ENCODE measurements at places on chromosomes 7 and 10.
A peak's percentile ranks its signal among the peaks of the same experiment; 100 is the strongest.

DNA sequence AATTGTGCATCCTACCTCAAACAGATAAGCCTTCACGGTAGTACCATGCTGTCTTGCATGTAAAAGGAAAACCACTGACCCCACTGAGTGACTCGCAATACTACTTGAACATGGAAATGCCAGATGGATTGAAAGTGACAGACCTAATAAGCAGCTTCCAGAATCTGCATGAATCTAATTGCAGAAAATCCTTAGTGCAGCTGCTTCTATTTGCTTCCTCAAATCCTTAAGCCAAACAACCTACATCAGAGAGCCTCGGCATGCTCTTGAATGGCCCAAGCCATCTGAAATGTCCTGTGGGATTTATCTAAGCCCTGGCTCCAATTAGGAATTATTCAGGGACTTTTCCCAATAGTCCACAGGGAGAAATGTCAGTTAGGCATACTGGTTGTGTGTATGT is 509.5 kb upstream of the CELF2 start:
- no peak for DNase-seq

DNA sequence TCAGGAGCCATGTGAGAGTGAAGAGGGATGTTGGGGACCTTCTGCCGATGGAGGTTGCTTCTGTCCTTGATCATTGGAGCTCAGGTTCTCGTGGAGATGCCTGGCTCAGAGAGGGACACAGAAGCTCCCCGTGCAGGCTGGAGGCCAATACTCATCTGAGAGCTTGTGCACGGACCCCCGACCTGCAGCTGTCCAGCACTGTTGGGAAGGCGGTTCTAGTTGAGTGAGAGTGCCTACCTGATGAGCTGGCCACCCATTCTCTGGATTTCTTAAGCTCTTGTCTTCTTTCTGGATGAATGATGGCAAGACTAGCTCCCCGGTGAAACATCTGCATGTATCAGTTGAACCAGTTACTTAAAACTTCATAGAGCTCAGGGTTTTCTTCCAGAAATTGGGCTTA is 247.6 kb upstream of the MKI67 start:
- no peak for DNase-seq

GRCh38 chr7:159091480-159092475 is 52.9 kb downstream of the VIPR2 start:
- no peak for DNase-seq

- no peak for DNase-seq
Measured at GRCh38 chr10:24439935-24440334, 231.0 kb downstream of the KIAA1217 start.

DNA sequence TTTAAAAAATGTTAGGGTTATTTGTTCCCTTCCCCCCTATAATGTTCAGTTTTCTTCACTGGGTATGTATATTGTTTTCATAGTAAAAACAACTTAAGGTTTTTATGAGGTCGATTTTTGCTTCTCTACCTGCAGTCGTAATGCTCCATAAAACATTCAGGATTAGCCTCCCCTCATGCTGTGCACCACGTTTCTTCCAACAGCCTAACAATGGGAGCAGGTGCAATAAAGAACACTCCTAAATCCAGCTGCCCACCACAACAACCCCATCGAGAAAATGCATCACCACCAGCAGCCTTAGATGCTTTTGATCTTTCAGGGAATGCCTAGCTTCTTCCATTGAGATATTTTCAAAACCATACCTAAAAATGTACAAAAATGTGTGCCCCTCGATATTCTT is 111.1 kb downstream of the ADAM12 start:
- no peak for DNase-seq

- no peak for DNase-seq
Measured at GRCh38 chr7:36814311-36814710, 90.0 kb upstream of the AOAH start.

- DNase-seq, result peak; percentile 13
Measured at GRCh38 chr7:157139810-157140510, 1.2 kb downstream of the UBE3C start.

DNA sequence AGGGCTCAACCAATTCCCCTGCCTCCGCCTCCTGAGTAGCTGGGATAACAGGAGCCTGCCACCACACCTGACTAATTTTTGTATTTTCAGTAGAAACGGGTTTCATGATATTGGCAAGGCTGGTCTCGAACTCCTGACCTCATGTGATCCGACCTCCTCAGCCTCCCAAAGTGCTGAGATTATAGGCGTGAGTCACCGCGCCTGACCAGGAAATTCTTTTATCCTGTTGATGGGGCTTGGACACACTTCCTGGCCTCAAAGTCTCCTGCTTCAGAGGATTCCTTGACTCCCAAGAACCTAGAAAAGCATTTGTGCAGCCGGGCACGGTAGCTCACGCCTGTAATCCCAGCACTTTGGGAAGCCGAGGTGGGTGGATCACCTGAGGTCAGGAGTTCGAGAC is 16.2 kb downstream of the ZNF425 start:
- DNase-seq, result no peak

- no peak for DNase-seq
Measured at GRCh38 chr7:157662110-157662791, 325.4 kb downstream of the DNAJB6 start.

- no peak for DNase-seq
Measured at GRCh38 chr7:44124822-44125202, 1.5 kb upstream of the POLD2 start.

DNA sequence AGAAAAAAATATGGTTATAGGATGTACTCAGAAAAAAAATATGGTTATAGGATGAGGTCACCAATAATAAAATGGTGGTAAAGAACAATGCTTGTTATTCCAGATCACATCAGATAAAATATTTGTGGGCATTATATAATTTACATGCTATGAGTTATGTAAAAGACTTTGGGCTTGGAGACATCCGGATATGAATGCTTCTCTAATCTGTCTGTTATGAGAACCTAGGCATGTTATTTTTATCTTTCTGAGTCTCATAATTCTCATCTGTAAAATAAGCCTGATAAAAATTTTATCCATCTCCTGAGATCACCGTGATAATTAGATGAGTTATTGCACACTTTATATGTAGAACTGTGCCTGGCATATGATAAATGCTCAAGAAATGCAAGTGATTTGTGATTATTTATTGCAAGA is 37.8 kb downstream of the DKK1 start:
- peak; percentile 93 for DNase-seq

GRCh38 chr7:76397409-76398183 is 11.9 kb downstream of the SSC4D start:
- DNase-seq, result peak; percentile 42

DNA sequence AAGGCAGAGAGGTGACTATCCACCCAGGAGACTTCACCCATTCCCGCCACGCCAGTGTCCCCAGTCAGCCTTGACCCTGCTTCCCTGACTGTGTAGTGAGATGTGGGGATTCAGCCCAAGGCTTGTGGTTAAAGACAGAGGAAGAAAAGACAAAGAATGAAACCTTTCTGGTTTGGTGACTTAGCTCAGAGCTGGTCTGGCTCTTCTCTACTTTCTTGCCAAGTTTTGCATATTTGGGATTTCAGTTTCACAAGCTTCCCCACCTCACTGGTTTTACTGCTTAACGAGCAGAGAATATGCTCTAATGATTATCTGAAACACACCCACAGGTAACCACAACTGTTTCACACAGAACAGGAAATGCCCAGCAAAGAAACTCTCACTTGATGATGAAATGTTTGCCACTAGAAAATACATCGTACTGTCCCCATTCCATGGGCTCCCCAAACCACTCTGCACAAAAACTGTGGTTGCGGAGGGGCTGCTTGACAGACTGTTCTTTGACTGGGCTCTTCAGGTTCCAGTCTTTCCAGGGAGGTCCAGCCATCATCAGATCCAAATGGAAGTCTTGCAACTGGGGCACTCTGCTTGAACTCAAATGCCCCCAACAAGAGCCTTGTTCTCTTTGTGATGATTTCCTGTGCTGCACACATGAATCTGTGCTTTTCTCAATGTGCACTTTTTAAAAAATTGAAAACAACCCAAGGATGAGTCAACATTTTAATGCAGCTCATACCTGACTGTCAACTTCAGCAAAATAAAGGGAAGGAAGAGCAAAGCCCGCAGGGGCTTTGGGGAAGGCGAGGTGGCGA is 95.5 kb downstream of the CTBP2 start:
- DNase-seq, result peak; percentile 34

DNA sequence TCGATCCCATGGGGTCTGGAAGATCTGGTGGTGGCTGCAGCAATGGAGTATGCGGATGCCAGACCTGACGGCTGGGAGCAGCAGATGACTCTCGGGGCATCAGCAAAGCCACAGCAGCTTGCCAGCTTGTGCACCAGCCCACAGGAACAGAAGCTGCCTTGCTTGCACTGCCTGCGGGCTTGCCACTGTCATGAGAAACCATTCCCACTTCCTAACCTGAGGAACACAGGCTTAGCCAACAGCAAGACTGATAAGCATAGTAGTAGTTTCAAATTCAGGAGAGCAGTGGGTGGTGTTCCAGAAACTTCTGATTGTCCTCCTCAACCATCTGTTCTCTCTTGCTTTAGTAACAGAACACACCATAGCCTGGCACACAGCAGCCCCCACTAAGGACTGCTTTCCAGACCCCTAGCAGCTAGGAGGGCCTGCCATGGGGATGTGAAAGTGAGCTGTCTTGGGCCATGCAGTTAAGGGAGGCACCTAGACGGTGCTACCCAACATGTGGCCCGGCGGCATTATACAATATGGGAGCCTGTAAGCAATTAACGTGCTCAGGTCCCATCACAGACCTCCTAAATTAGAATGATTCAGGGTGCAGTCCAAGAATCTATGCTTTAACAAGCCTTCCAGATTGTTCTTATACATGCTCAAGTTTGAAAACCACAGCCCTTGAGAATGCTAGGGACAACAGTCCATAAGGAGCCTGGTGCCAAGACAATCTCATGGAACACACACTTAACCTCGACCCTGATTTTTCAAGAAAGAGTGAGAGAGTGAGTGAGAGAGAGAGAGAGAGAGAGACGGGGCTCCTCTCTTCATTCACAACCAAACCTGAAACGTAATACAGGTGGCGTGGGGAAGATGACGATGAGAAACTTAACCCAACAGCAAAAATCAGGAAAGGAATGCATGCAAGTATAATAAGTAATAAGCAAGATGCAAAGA is 7.1 kb downstream of the ANXA11 start:
- no peak for DNase-seq

- DNase-seq, result peak; percentile 83
Measured at GRCh38 chr10:102072673-102073527, 7.8 kb downstream of the HPS6 start.

- no peak for DNase-seq
Measured at GRCh38 chr7:109939207-109939606, 1151.7 kb upstream of the LRRN3 start.

GRCh38 chr10:30818010-30818660 is 188.6 kb upstream of the LYZL2 start:
- peak; percentile 75 for DNase-seq

GRCh38 chr7:78777829-78778228 is 675.6 kb downstream of the MAGI2 start:
- peak; percentile 36 for DNase-seq

GRCh38 chr7:43469051-43469450 is 113.9 kb upstream of the STK17A start:
- DNase-seq, result no peak

DNA sequence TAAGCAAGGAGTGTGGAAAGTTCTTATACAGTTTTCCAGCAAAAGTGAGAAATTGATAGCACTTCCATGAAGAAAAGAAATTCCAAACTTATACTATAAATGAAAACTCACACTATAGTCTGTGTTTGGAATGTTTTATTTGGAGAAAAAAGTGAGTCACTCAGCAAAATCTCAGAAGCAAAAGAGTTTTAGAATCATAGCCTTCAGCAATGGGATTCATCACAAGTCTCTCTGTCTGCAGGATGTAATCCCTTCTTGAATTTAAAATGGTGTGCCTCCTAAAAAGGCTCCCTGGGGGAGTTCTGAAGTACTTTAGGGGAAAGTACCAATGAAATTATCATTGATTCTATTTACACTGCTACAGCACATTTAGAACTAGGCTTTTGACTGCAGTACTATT is 756.4 kb downstream of the XPNPEP1 start:
- peak; percentile 42 for DNase-seq

DNA sequence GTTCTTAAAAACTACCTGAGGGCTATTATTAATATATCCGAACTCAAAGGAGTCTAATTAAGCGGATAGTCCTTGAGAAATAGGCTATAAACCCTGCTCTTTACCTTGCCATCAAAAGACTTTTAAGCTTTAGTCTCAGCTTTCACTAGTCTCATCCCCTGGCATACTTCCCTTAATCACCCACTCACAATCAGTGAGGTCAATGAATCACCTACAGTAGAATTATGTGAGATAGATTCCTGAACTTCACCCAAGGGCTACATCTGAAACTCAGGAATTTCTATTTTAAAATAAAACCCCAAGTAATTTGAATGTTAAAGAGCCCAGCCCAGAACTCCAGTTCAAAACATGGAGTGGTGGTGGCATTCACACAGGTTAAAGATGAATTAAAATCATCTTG is 108.7 kb downstream of the ETV1 start:
- peak; percentile 90 for DNase-seq

DNA sequence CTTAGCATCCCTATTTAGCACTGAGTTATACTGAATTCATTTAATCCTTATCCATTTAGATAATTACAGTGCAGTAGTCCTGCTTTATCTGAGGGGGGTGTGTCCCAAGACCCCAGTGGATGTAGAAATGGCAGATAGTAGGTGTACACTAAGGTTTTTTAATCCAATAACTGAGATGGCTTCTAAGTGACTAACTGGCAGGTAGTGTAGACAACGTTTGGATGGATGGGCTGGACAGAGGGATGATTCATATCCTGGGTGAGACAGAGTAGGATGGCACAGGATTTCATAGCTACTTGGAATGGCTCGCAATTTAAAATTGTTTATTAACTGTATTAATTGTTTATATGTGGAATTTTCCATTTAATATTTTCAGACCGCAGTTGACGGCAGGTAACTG is 295.6 kb downstream of the CCDC3 start:
- DNase-seq, result peak; percentile 68

DNA sequence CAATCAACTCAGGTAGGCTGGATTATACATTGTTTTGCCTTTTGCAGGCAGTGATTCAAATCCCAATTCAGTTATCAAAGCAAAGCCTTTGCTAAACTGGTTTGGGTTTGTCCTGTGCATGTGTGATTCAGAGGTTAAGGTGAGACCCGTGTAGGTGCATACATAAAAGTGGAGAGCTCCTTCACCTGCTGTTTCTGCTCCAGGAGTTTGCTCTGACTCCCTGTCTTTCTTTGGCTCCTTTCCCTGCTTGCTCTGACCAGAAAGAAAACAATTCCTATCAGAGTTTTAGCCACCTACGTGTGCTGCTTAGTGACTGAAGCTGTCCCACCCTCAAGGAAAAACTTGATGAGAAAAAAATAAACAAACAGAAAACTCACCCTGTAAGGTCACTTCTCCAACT is 101.1 kb downstream of the TPST1 start:
- DNase-seq, result no peak

GRCh38 chr10:124523901-124524300 is 62.3 kb downstream of the LHPP start:
- no peak for DNase-seq

All from ELR (cell line).